ENCODE measurements at places on chromosomes 6 and 20. TPM values are rescaled to one million over a fixed set of nuclear protein-coding genes. Genes with fewer than 3 reads are reported as not detected.

Gene GSS
- total RNA-seq = 61.1 TPM

Gene BHLHE23
- not detected for total RNA-seq

Gene OTOR
- total RNA-seq = not detected

Gene CTCFL
- total RNA-seq = under 0.01 TPM

Gene ZNF133
- 18.8 TPM for total RNA-seq

Gene TMEM200A
- total RNA-seq = 257 TPM

Gene OR2H2
- total RNA-seq = not detected

Gene TRIM40
- not detected for total RNA-seq
